NCI-H82 (cell line): ENCODE measurements at places on chromosomes 1 and 21.

DNA sequence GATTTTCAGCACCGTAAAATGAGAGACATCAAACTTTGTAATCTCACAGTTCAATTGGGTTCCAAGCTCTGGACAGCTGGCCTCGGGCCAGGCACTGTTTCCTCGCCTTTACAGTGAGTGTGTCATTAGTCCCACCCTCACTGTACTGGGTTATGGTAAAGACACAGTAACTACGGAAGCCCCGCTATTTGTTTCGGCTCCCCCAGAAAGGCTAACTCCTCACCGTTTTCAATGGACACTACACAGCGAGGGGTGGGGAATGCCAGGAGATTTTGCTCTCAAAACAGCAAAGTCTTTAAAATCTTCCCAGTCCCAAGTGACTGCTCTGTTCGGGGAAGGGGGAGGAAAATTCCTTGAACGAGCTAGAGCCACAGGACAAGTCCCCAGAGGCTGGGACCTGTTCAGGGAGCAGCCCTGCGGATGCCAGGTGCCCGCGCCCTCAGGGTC, 757 bp upstream of the SPSB1 start:
- DNase-seq: peak; percentile 59

DNA sequence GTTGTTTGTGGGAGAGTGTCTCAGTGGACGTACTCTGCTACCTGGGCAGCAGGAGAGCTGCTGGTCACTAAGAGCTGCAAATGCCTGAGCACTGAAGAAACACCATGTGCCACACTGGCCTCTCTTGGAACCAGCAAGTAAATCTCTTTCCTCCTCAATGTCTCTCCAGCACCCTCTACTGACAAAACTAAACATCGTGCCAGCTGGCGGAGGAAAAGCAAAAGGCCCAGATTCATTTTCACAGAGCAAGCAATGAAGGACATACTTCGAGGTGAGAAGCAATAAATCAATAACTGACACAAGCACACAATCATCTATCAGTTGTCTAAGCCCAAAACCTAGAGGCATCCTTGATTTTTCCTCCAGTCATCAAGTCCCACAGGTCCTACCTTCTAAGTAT, 78.1 kb downstream of the RERE start:
- DNase-seq: peak; percentile 35

GRCh38 chr21:35504277-35504676, 455.2 kb upstream of the RUNX1 start:
- no peak for DNase-seq

DNA sequence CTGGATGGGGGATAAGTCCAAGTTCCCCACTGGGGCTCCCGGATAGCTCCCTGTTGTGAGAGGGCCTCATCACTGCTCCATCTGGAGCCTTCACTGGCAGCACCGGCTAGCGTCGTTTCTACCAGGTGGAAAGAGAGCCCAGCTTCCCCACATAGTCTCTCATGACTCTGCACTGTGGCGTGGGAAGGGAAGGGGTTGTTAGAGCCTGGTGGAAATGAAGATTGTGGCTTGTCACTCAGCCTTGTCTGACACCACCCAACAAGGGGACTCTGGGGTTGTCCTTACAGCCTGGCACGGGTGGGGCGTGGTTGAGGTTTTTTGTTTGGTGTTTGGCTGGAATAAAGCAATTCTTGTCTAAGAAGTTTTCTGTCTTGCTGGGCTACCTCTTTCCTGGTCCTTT, 94.6 kb downstream of the ADARB1 start:
- no peak for DNase-seq

DNA sequence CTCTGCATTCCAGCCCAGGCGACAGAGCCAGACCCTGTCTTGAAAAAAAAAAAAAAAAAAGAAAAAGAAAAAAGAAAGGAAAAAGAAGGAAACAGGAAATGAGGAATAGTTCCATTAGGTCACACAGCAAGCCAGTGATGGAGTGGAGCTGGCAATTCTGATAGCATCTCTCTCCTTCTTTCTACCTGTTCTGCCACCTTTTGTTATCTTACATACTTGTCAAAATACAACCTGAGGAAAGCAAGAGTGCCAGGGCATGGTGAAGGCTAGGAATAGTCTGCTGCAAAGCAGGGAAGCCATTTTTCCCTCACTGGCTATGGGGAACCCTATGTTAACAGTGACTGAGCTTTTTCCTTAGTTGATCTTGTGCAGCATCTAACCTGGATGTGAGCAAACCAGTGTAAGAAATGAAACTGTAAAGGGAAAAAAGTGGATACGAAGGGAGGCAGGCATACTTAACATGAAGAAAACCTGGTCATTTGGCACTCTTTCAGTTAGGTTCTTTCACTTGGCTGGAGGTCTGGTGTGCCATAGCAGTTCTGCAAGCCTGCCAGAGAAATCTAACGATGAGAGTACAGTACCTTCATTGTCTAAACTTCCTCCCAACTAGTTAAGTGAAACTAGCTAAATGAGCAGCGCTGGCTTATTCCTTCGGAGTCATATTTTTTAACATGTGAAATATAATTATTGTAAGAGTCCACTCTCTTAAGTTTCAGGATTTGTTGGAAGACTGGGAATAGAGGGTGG, 17.9 kb upstream of the THEM5 start:
- DNase-seq: no peak

DNA sequence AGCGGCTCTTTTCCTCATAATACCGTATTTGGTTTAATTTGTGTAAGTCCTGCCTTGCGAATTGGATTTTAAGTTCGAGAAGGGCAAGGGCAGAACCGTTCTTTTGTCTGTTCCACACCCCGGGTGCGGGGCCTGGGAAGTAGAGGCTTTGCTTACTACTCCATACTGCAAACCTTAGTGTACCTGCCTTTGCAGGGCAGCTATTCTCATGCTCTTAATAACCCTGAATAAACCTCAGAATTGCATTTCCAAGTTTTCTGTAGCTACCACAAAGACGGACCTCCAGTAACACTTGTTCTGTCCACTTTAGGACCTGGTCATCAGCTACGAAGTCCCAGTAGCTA, 657 bp upstream of the HNRNPU start:
- peak; percentile 82 for DNase-seq

DNA sequence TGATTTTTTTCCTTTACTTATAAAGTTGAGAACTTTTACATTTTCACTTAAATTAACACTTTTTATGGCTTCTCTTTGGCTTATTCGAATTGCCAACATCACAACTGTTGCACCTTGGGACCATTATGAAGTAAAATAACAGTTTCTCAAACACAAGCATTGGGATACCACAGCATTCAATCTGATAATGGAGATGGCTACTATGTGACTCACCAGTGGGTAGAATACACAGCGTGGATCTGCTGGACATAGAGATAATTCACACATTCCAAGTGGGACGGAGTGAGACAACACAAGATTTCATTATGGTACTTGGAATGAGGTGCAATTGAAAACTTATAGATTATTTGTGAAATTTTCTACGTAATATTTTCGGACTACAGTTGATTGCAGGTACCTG, 68.0 kb downstream of the ADAMTS1 start:
- DNase-seq: no peak

DNA sequence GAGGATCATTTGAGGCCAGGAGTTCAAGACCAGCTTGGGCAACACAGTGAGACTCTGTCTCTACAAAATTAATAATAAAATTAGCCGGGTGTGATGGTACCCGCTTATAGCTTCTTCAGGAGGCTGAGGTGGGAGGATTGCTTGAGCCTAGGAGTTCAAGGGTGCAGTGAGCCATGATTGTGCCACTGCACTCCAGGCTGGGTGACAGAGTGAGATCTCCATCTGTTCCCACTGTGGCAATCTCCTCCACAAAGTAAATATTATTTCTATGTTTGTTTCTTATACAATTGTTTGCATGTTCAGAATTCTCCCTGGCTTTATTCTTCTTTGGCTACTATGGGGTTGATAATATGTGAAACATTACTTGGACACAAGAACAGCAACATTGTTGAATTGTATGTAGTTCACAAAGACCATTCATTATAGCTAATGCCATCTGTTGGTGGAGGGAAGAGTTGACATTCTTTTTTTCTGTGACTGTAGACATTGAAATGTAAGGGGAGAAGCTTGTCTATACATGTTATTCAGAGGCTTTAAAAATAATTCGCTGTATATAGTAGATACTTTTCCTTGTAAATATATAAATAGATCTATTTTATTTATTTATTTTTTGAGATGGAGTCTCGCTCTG, 47.8 kb upstream of the SRSF10 start:
- DNase-seq: peak; percentile 41

DNA sequence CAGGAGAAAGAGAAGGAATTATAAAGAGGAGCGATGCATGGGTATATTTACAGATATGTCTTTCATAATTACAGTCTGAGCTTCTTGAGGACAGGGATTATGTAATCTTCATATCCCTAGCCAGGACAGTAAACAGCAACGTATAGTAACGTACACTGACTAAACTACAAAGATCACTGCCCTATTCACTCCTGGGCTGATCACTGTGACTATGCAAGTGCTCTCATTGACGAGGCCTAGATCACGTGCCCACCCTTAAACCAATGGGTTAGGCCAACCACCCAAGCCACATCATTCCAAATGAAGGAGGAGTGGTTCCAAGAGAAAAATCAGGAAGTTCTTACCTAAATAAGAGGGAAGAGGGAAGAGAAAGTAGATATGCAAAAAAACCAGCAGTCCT, 18.5 kb downstream of the PIK3R3 start:
- DNase-seq: no peak

DNA sequence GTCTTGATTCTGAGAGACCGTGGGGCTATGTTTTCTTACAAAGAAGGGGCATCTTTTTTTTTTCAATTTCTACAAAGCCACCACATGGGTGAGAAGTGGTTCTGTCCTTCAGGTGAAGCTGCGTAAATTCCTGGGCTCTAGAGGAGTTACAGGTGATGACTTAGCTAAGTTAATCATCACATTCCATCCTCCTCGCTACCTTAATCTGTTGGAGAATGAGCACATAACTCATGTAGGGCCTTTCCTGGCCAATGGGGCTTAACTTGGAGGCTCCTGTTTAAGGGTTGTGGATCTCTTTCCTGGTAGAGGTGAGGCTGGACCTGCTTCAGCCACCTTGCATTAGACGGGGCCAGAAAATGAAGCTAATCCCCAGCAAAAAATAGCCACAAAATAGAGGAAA, 19.9 kb downstream of the REG4 start:
- DNase-seq: no peak

DNA sequence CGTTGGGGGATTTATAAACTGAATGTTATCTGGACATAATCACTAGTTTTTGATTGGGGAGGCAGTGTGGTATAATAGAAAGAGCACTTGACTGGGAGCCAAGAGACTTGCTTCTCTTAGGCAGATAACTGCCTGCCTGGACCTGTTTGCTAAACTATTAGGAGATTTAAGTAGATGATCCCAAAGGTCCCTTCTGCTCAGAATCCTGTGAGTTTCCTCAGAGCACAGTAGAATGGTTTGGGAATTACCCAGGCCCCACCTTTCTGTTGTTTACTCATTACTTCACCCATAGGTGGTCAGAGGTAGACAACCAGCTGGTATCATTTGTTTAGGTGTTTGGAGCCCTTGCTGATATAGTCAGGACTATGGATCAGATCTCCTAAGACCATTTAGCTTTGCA, 10.3 kb upstream of the PODN start:
- DNase-seq: peak; percentile 83
